Activated T-helper 1 cell treated with anti-CD3 and anti-CD28 coated beads, Interleukin-2, amount 50 U/mL, for 16 hours (primary cell): ENCODE measurements at places on chromosomes 7 and 10.
A peak's percentile ranks its signal among the peaks of the same experiment; 100 is the strongest.

DNA sequence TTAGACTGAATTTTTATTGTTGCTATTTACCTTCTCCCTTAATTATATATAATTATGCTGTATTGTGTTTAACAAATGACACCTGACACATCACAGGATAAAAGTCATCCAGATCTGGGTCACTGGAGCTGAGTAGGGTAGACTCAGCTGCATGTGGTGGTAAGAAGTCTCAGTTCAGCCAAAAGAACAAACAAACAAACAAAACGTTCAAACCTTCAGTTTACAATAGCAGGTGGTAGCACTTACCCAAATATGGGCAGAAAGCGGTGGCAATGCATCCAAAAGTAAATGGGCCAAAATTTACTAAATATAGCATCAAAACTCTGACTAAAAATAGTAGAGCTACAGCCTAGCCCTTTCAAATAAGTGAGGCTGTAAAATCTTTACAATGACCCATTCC, 42.2 kb downstream of the ZWINT start:
- DNase-seq, result no peak

- no peak for DNase-seq
Measured at GRCh38 chr7:37832194-37832593, 16.2 kb upstream of the NME8 start.

GRCh38 chr10:72612203-72612826, 13.6 kb downstream of the MICU1 start:
- DNase-seq, result no peak

DNA sequence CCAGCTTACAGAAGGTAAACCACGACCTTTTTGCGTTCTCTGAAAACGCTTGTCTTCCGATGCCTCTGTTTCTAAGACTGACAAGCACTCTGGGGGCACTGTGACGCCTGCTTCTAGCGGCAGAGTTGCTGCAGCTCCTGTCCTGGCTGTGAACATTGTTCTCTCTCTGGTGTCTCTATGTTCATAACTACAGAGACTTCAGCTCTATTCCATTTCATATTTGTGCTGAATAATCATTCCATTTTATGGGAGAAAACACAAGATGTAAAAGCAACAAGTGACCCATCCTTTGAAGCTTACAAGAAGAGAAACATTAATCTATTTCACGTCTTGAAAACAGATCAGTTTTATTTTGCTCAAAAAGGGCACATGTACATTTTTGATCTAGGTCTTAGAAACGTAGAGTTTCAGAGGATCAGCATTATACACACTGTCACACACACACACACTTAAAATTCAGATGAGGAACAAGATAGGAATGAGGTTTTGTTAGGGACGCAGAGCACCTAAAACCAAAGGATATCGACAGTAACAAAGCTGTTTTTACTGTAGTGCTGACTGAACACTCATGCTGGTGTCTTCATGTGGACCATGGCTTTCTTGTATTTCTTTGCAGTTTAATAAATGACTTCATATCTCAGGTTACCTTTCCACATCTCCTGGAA, 3.0 kb downstream of the IKZF1 start:
- DNase-seq, result no peak

DNA sequence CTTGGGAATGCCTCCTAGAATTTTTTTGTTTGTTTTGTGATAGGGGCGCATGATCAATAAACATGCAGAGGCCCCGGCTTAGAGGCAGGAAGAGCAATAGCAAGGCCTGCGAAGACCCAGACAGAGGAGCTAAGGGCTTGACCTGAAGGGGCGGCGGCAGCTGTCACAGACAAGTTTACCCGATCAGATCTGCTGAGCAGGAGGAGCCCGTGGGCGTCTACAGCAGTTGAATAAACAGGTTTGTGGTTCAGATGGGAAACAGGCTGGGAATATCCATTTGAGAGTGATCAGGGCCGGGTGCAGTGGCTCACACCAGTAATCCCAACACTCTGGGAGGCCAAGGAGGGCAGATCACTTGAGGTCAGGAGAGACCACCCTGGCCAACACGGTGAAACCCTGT, 126.0 kb upstream of the CALN1 start:
- DNase-seq, result no peak

- no peak for DNase-seq
Measured at GRCh38 chr7:38274927-38275620, 1.6 kb upstream of the TARP start.

- DNase-seq, result peak; percentile 23
Measured at GRCh38 chr7:102404005-102404861, 8.1 kb downstream of the PRKRIP1 start.
